ENCODE measurements at places on chromosomes 2 and 18.

GRCh38 chr2:137254052-137254451 is 488.7 kb downstream of the THSD7B start:
- no peak for DNase-seq

GRCh38 chr2:88860421-88861075 is 169.1 kb downstream of the RPIA start:
- DNase-seq = no peak

GRCh38 chr2:158217593-158217992 is 115.9 kb downstream of the UPP2 start:
- no peak for DNase-seq

DNA sequence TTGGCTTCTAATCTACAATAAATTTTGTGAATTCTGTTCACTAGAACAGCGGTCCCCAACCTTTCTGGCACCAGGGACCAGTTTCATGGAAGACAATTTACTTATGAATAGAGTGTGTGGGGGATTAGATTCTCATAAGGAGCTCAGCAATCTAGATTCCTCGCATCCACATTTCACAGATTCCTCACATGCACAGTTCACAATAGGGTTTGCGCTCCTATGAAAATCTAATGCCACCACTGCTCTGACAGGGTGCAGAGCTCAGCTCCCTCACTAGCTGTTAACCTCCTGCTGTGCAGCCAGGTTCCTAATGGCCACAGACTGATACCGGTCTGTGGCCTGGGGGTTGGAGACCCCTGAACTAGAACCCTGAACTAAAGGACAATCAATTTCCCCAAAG is 1568.6 kb upstream of the NXPH2 start:
- no peak for DNase-seq

GRCh38 chr18:9001209-9001608 is 101.3 kb upstream of the NDUFV2 start:
- DNase-seq = no peak

GRCh38 chr2:136126021-136126420 is 8.1 kb upstream of the CXCR4 start:
- DNase-seq = no peak

DNA sequence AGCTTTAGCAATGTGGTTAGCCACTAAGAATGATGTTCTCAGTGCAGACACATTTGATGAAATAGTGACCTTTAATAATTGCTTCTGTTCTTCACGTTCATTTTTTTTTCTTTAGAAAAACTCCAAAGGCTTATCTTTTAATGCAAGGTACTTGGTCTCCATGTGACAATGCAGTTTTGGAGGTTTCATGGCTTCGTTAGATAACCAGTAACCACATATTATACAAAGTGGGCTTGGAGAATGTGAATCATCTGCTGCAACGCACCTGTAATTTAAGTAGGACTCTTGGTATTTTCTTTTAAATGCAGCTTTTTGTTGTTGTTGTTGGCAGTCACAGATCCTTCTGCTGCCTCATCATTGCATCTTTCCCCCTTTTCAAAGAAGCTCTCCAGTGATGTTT is 1606.3 kb downstream of the SUCLG1 start:
- no peak for DNase-seq

GRCh38 chr2:199223791-199224190 is 233.9 kb downstream of the SATB2 start:
- DNase-seq = no peak
